Astrocyte of the hippocampus (primary cell): ENCODE measurements at places on chromosomes 7 and 10.
A peak's percentile ranks its signal among the peaks of the same experiment; 100 is the strongest.

GRCh38 chr10:76430061-76430645 lies 998.7 kb downstream of the LRMDA start:
- peak; percentile 24 for DNase-seq

DNA sequence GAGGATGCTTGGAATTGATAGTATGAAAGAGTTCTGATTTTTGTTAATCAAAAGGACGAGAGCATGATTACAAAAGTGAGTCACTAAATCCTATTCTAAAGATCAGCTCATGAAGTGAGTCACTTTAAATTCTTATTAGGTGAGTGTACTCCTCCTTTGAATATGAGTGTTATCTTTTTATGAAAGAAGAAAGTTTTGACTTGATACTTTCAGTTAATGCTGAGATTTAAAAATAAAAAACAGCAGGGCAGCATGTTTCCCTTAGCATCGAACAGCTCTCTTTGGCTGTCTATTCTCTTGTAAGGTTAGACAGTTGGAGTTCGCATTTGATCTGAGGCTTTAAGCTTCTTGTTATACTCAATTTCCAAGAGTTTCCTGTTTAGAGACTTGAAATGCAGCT lies 222.0 kb downstream of the TWIST1 start:
- peak; percentile 40 for DNase-seq

DNA sequence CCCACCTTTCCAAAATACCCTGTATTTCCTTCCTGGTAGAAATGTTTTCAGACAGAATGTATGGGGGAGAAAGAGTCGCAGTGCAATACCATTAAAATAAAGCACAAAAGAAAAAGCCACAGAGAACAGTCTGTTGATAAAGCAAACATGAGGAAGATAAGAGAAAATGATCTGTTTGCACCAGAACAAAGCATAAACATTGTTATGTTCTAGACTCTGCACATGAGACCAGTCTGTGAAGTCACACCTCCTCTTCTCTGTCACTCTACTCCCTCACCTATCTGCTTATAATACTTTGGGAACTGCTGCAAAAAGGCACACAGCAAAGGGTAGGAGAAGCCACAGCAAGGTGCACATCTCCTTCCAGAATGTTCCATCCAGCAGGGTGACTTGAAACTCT lies 67.2 kb upstream of the LRGUK start:
- DNase-seq = no peak

DNA sequence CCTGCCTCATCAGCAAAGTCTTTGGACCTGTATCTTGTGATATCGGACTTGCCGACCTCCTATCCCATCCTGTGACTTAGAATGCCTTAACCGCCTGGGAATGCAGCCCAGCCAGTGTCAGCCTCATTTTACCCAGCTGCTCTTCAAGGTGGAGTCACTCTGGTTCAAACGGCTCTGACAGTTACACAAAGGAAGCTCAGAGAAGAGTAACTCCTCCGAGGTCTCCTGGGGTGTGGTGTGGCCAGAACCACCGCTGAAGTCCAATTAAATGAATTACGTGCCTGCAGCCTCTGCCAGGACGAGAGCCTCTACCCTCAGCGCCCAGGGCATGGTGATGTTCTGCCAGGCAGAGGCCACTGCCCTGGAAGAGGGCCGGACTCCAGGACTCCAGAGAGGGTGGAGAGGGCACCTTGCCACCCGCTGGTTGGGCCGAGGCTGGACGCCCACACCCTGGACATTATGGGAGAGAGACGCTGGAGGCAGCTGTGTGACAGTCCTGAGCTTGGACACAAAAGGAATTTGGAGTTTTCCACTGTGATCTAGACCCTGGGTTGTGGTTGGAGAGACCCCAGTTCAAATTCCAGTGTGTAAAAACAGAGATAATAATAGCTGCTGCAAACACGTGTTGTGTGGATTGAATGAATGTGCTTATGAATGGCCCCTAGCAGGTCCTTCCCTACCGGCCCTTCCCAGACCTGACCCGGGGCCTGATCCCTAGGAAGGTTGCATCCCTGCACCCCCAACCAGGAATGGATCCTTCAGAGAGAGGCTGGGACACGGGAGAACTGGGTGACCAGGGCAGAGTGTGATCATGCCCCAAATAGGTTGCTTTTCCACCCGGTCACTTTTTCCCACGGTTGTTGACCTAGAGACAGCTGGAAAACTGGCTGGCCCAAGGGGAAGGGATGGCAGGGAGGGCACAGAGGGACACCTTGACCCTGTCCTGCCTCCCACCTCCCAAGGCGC lies 37.8 kb upstream of the FZD9 start:
- DNase-seq = no peak

GRCh38 chr7:50685135-50686065 lies 97.3 kb downstream of the GRB10 start:
- no peak for DNase-seq

GRCh38 chr10:11153766-11154165 lies 136.1 kb downstream of the CELF2 start:
- no peak for DNase-seq

GRCh38 chr10:32955790-32956189 lies 2.2 kb downstream of the ITGB1 start:
- no peak for DNase-seq

- DNase-seq = no peak
These were observed 48.2 kb upstream of the VIPR2 start for GRCh38 chr7:159192725-159193453.

GRCh38 chr7:140035400-140036223 lies 27.1 kb downstream of the PARP12 start:
- peak; percentile 44 for DNase-seq

DNA sequence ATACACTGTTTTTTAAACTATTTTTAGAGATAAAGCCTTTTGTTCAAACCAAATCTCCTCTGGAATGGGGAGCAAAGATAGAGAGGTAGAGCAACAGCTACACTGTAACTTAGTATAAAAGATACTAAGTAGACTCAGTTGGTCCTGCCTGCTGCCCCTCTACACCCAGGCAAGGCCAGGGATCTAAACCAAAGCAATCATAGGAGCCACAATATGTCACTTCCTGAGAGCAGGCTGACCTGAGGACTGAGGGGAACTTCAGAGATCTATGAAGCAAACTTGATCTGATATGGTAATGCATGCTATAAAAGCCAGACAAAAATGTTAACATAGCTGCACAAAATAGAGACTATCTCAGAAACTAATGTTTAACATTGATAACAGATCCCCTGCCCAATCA lies 7.0 kb upstream of the TRDMT1 start:
- DNase-seq = no peak

- DNase-seq = no peak
These were observed 59.8 kb downstream of the PTEN start for GRCh38 chr10:87923233-87923632.

- peak; percentile 18 for DNase-seq
These were observed 22.9 kb upstream of the GPR22 start for GRCh38 chr7:107446988-107447387.

DNA sequence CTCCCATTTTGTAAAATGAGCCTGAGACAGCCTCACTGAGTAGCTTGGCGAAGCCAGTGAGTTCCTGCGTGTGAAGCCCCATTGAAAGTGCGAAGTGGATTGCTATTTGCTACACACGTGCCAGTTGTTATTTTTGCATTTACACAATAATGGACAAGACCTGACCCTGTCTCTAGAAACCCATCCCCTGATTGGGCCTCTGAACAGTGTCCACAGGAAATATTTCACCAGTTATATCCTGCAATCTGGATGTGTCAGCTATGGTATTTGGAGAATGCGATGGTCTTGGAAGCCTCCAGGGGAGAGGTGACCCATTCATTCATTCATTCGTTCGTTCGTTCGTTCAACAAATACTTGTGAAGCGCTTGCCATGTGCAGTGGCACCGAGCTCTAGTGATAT lies 37.1 kb downstream of the COL13A1 start:
- DNase-seq = peak; percentile 79

GRCh38 chr7:137480824-137481365 lies 137.4 kb upstream of the PTN start:
- no peak for DNase-seq

DNA sequence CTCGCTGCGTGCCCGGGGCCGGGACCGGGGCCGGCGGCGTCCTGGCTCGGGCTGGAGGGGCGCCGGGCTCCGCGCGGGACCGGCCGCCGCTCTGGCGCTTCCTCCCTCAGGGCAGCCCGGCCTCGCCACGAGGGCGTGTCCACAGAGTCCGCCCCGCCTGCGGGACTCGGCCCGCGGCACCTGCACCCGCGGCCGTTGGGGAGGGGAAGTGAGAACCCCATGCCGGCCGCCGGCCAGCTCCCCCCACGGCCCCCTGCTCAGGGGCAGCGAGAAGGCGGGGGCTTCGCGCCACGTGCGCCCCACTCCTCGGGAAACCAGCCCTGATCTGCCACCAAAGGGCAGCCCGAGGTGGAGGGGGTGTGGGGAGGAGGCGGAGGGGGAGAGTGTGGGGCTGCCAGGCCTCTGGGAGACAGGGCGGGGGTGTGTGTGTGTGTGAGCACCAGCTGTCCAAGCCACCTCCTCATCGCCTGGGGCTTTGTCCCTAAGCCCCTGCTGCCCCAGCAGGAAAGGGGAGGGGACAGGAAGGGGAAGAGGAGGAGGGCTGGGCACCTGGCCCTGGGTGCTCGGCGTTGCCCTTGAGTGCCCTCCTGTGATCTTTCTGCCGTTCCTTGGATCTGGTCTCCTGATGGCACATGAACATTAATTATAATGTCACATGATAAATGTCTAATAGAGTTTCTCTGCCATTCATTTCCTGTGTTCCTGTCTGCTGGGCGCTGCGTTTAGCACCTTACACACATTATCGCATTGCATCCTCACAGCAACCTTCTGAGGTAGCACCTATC lies at the start of gene PIK3AP1:
Gene PIK3AP1, minus strand, starts transcription at position 93 of the 785 bp plus-strand sequence. CDS start 120 bp downstream, outside the sequence.
- DNase-seq = peak; percentile 45

- peak; percentile 67 for DNase-seq
These were observed 62.9 kb upstream of the FAM171A1 start for GRCh38 chr10:15433850-15434537.

DNA sequence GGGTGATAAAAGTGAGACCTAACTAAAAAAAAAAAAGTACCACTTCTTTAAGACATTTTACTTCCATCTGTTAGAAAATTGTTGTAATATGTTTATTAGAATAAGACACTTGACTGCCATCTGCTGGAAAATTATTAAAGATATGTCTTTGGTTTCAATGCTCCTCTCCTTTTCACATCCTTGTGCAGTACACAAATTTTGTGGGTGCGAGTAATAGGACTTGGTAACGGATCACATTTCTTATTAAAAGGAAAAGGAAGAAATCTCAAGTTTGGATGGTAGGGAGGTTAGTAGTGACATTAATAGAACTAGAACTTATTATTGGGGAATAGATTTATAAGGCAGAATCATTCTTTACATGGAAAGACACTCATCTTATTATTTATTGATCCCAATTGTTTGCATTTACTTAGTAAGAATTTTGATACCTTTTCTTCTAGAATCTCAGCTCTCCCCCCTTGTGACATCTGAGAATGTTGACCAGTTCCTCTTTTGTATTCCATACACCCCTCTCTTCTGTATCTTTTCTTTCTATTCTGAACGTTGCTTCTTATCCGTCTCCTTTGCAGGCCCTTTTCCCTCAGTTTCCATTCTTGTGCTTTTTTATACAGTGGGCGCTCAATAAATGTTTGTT lies 43.0 kb upstream of the RPA3 start:
- DNase-seq = peak; percentile 48

- DNase-seq = no peak
These were observed 21.4 kb downstream of the BCCIP start for GRCh38 chr10:125844751-125845221.

- DNase-seq = no peak
These were observed 29.3 kb downstream of the DYNC2I1 start for GRCh38 chr7:158885624-158886023.

DNA sequence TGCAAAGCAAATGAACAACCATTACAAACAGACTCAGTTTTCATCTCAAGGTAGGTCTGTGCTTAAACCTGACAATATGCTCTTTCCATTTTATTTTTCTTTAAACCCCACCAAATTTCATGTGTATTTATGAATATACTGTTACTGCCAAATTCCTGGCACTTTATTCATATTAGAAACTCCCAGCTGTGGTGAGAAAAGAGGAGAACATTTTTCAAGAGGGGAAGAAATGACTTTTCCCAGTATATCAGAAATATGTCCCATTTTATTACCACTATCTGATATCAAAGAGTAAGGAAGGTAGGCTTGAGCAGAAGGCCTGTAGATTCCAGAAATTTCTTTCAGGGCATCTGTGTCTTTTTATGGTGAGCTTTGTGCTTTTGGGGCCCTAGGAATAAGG lies 189.6 kb downstream of the ADAM12 start:
- DNase-seq = no peak

DNA sequence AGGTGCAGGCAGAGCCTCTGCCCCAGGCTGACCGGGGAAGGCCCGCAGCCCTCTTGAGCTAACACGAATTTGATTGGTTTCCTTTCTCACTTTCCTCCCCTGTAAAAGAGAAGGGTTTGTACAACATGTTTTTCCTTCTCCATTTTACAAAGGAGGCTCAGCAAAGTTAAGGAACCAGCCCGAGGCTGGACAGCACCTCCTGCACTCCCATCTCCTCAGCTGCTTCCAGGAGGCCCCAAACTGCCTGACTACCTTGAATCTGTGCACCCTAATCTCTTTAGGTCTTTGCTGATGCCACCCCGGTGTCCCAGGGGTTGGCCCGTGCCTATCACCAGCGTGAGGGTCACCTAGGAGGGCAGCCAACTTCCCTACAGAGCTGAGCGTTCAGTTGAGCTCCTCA lies 4.2 kb downstream of the ALKBH4 start:
- no peak for DNase-seq

DNA sequence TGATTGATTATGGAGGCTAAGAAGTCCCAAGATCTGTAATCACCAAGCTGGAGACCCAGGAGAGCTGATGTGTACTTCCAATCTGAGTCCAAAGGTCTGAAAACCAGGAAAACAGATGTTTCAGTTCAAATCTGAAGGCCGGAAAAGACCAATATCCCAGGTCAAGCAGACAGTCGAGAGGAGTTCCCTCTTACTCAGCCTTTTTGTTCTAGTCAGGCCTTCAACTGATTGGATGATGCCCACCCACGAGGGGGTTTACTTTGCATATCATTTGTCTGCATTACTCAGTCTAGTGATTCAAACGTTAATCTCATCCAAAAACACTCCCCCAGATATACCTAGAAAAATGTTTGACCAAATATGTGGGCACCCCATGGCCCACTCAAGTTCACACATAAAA lies 7.4 kb upstream of the ARID5B start:
- no peak for DNase-seq

GRCh38 chr7:151432658-151433521 lies 7.1 kb downstream of the CRYGN start:
- DNase-seq = no peak

- peak; percentile 93 for DNase-seq
These were observed 61.9 kb downstream of the MKI67 start for GRCh38 chr10:128064108-128064969.

DNA sequence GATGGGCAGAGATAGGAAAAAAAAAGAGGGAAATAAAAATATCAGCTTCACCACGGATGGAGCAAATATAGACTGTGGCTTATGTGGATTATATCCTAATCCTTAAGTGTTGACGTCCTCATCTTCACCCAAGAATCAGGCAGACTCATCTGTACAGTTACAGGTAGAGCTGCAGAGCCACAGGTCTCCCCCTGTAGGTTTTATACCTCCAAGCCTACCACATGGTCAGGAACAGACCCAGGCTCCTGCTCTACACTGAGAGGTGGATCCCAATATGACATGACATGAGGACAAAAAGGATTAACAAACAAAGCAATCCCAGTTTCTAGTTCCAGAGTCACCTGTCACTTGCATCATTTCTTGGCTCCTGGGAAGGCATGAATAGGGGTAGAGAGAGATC lies 400.8 kb downstream of the SEMA3D start:
- no peak for DNase-seq
